T-cell (primary cell): ENCODE measurements at places on chromosomes 1 and 21.

GRCh38 chr1:18974606-18975005 is 18.1 kb upstream of the IFFO2 start:
- peaks cover 21% of the 10 kb centered on the region for H3K27me3 ChIP-seq
- H3K4me3 ChIP-seq: no peak overlapping the region
- no peaks in the 10 kb centered on the region for H3K36me3 ChIP-seq
- DNase-seq: no peak
- H3K27ac ChIP-seq: no peak overlapping the region

- no peak overlapping the region for H3K4me3 ChIP-seq
- H3K27me3 ChIP-seq: no peaks in the 10 kb centered on the region
- H3K27ac ChIP-seq: no peak overlapping the region
These were observed 40.0 kb downstream of the LHX8 start for GRCh38 chr1:75174031-75174760.

GRCh38 chr1:58997060-58997411 is 213.2 kb upstream of the JUN start:
- DNase-seq: no peak
- no peaks in the 10 kb centered on the region for H3K4me1 ChIP-seq

DNA sequence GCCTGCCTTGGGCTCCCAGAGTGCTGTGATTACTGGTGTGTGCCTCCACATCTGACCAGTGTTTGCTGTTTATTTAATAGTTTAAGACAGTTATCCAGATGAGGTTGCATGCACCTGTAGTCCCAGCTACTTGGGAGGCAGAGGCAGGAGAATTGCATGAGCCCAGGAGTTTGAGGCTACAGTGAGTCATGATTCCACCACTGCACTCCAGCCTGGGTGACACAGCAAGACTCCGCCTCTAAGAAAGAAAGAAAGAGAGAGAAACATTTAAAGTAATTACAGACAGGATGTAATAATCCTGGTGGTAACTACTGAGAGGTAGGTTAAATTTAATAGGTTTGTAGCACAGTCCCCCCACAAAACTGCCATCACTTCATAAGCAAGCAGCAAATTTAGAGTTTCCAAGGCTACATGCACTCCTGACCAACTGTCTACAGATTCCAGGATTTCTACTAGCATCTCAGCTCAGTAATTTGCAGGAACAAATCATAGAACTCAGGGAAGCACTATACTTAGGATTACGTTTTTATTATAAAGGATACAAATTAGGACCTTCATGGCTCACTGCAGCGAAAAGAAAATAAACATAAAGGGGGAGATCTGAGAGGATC is 89.6 kb downstream of the PKN2 start:
- H3K4me3 ChIP-seq: no peak overlapping the region
- no peaks in the 10 kb centered on the region for H3K27me3 ChIP-seq
- no peak overlapping the region for H3K27ac ChIP-seq
- no peaks in the 10 kb centered on the region for H3K4me1 ChIP-seq
- peaks cover 6% of the 10 kb centered on the region for H3K36me3 ChIP-seq

DNA sequence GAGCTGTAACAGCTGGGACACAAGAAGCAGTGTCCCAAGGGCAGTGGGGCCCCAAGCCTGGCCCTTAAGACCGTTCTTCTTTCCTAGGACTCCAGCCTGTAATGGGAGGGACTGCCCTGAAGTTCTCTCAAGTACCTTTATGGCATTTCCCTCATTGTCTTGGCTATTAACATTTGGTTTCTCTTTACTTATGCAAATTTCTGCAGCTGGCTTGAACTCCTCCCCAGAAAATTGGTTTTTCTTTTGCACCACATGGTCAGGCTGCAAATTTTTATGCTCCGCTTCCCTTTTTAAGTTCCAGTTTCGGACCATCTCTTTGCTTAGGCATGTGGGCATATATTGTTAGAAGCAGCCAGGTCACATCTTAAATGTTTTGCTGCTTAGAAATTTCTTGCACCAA is 3.1 kb upstream of the MROH9 start:
- H3K27me3 ChIP-seq: no peaks in the 10 kb centered on the region
- no peak for DNase-seq
- H3K36me3 ChIP-seq: no peaks in the 10 kb centered on the region
- no peak overlapping the region for H3K4me3 ChIP-seq
- no peak overlapping the region for H3K27ac ChIP-seq
- no peaks in the 10 kb centered on the region for H3K4me1 ChIP-seq

GRCh38 chr1:22772014-22772413 is 61.4 kb downstream of the EPHB2 start:
- H3K4me3 ChIP-seq: no peak overlapping the region
- no peaks in the 10 kb centered on the region for H3K4me1 ChIP-seq
- H3K27ac ChIP-seq: no peak overlapping the region

GRCh38 chr1:172497230-172497629 is 35.7 kb upstream of the SUCO start:
- H3K27me3 ChIP-seq: no peaks in the 10 kb centered on the region
- no peaks in the 10 kb centered on the region for H3K4me1 ChIP-seq
- no peaks in the 10 kb centered on the region for H3K36me3 ChIP-seq

DNA sequence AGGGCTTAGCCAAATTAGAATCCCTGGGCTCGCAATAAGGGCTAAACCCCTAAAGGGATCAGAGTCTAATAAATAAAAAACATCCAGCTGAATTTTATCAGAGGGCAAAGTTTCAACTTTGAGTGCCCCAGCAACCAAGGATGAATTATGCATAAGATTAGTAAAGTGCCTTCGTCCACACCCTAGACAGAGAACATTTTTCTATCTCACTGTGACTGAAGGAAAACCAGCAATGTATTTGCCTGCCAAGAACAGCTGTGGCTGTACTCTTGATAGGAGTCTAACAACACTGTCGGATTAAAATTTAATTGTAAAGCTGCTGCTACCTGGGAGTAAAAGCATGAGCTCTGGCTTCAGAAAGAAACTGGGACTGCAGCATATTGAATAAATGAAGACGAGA is 23.3 kb downstream of the WNT2B start:
- H3K27ac ChIP-seq: no peak overlapping the region
- no peaks in the 10 kb centered on the region for H3K36me3 ChIP-seq
- no peak for DNase-seq

DNA sequence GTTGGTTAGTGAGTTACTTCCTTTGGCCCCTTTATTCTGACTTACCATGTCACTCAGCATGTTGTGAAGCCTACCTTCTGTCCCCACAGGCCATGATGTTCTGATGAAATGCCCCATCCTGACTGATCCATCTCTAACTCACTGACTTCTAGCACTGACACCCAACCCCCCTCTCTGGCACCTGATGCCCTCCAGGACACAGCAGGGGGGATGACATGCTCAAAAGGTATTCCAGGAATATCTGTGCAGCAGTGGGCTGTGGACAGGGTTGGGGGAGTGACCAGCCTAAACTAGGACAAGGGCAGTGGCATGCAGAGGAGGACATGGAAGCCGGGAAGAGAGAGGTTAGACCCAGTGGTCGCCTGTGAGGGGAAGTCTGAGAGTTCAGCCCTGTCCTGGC is 25.5 kb downstream of the SYT2 start:
- DNase-seq: no peak
- no peak overlapping the region for H3K4me3 ChIP-seq
- H3K36me3 ChIP-seq: no peaks in the 10 kb centered on the region

GRCh38 chr21:33196941-33197374 is 32.8 kb upstream of the IFNAR2 start:
- H3K4me3 ChIP-seq: no peak overlapping the region
- no peaks in the 10 kb centered on the region for H3K36me3 ChIP-seq

DNA sequence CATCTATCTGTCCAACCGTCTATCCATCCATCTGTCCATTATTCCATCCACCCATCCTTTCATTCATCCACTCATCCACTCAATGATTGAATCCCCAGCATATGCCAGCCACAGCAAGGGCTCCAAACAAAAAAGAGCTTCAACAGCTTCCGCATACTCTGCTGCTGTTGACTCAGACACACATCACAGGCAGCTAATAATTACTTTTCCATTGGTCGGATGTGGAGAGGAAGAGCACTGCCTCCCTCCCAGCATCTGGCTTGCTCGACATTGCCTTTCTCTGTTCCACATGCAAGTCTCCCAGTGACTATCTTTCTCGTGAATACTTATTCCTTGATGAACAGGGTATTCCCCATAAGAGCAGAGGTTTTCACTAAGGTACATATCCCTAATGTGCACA is 176.5 kb downstream of the HIVEP3 start:
- no peak overlapping the region for H3K4me3 ChIP-seq
- no peak overlapping the region for H3K27ac ChIP-seq
- no peaks in the 10 kb centered on the region for H3K36me3 ChIP-seq
- H3K4me1 ChIP-seq: peaks cover 5% of the 10 kb centered on the region
- no peak for DNase-seq
- H3K27me3 ChIP-seq: no peaks in the 10 kb centered on the region

DNA sequence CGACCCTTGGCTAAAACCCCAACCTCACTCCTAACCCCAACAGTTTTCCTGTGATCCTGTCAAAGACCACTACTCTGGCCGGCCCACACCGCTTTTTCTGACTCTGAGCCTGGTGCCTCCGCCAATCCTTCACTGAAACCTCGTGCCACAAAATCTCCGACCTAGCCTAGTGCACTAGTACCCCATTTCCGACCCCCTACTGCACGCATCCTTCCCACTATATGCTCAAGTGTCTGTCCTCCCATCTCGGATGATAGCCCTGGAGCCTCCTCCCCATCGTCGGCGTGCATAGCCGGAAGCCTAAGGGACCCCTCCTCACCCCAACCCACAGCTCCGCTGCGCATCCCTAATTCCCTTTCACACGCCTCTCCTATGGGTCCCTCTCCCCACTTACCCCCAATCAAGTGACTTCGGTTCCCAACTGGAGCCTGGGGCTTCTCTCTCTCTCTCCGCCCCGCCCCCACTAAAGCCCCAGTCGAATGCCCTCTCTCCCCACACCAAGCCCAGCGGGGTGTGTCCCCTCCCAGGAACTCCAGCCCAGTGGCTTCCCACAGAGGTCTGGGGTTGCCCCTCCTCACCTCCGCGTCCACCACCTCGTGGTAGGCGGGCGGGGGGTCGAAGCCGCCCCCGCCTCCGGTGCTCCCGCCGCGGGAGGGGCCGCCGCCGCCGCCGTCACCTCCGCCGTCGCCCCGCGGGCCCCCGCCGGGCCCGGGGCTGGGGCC is 791 bp downstream of the USP24 start:
- peaks cover 39% of the 10 kb centered on the region for H3K4me1 ChIP-seq
- no peaks in the 10 kb centered on the region for H3K27me3 ChIP-seq
- no peak for DNase-seq
- H3K36me3 ChIP-seq: no peaks in the 10 kb centered on the region
- H3K27ac ChIP-seq: peak overlapping the region; percentile 75

- no peaks in the 10 kb centered on the region for H3K36me3 ChIP-seq
- DNase-seq: no peak
- no peaks in the 10 kb centered on the region for H3K27me3 ChIP-seq
- H3K27ac ChIP-seq: no peak overlapping the region
- no peaks in the 10 kb centered on the region for H3K4me1 ChIP-seq
These were observed 63.6 kb downstream of the NEK7 start for GRCh38 chr1:198220428-198220827.

DNA sequence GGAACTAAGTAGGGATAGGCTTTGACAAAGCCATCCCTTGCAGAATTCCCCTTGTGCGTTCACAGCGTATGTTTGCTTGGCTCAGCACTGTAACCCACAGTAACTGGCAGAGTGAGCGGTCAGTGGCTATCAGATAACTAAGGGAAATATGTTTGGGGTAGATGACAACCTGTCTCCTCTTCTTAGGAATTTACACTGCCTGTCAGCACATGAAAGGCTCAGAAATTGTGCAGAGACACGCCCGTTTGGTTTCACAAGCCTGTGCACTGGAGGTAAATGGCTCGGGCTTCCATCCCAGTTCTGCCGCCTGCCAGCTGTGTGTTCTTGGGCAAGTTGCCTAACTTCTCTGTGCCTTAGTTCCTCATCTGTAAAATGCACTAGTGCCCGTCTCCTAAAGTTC is 101.2 kb downstream of the PRDM2 start:
- H3K4me1 ChIP-seq: peaks cover 3% of the 10 kb centered on the region
- DNase-seq: no peak
- H3K27ac ChIP-seq: no peak overlapping the region
- H3K36me3 ChIP-seq: peaks cover 4% of the 10 kb centered on the region
- H3K4me3 ChIP-seq: no peak overlapping the region

GRCh38 chr1:112285316-112285715 is 110.7 kb upstream of the CTTNBP2NL start:
- DNase-seq: no peak
- no peak overlapping the region for H3K4me3 ChIP-seq
- no peak overlapping the region for H3K27ac ChIP-seq
- no peaks in the 10 kb centered on the region for H3K36me3 ChIP-seq
- H3K27me3 ChIP-seq: peaks cover 2% of the 10 kb centered on the region

DNA sequence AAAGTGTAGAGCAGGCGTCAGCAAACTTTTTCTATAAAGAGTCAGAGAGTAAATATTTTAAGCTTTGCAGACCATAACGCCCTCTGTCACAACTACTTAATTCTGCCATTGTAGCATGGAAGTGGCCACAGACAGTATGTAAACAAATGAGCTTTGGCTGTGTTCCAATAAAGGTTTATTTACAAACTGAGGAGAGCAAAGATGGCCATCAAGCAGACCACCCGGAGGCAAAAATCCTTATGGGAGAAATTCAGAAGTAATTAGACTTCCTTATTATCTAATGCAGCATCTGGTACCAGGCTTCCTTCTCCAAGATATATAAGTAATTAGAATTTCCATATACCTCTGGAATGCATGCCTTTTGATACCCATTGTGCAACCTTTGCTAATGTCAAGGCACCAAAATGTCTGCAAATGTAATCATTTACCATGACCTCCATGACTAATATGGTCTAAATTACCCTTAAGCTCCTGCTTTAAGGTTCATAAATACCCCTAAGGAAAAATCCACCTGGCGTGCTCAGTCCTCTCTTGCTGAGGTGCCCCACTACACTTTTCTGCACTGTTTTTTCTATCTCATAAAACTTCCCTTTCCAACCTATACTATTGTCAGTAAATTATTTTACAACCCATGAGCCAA is 377.8 kb downstream of the MATN1 start:
- H3K4me3 ChIP-seq: no peak overlapping the region
- no peaks in the 10 kb centered on the region for H3K27me3 ChIP-seq
- no peak for DNase-seq
- H3K36me3 ChIP-seq: no peaks in the 10 kb centered on the region
- no peaks in the 10 kb centered on the region for H3K4me1 ChIP-seq

DNA sequence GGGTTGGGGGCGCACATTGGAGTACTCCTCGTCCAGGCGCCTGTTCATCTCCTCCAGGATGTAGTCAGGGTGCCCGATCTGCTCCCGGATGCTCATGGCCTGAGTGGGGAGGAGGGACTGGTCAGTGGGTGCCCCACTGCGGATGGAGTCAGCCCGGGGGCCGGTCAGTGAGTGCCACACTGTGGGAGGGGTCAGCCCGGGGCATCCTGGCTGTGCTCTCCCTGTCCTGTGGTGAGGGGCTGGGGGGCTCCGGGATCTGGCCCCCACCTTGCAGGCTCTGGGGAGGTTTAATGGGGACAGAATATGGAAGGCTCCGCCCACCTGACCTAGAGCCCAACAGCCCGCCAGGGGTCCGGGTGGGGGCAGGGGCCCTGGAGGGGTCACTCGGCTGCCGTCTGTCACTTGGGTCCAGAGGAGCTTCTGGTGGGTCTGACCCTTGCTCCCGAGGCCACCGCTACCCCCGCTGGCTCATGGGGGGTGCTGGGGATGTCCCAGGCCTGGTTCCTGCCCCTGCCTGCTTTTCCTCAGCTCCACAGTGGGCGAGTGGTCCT is 8.8 kb downstream of the PRXL2B start:
- peaks cover 14% of the 10 kb centered on the region for H3K4me1 ChIP-seq
- H3K27me3 ChIP-seq: peaks cover 41% of the 10 kb centered on the region
- H3K27ac ChIP-seq: no peak overlapping the region
- no peak for DNase-seq

- H3K36me3 ChIP-seq: no peaks in the 10 kb centered on the region
- H3K27me3 ChIP-seq: peaks cover 41% of the 10 kb centered on the region
- no peak for DNase-seq
- H3K4me1 ChIP-seq: peaks cover 18% of the 10 kb centered on the region
- H3K27ac ChIP-seq: no peak overlapping the region
- H3K4me3 ChIP-seq: peak overlapping the region; percentile 55
These were observed 10.9 kb downstream of the C1orf216 start for GRCh38 chr1:35707601-35708440.
